ENCODE measurements at places on chromosomes 7 and 10.

- no peak for DNase-seq
Measured at GRCh38 chr7:43669286-43670081, 59.8 kb downstream of the COA1 start.

DNA sequence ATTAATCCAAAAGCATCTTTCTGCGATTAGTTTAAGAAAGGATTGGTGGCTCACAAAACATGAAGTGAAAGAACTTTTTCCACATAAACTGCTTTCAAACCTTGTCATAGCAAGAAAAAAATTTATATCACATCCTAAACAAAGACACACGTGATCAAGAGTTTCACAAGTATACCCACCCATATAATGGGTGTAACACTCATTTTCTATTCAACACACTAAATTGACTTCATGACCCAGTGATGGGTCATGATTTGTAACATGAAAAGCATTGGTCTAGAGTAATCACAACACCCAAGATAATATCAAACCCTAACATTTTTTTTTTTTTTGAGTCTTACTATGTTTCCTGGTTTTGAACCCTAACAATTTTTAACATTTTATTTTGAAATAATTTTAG, 17.6 kb downstream of the PMPCB start:
- no peak for DNase-seq

DNA sequence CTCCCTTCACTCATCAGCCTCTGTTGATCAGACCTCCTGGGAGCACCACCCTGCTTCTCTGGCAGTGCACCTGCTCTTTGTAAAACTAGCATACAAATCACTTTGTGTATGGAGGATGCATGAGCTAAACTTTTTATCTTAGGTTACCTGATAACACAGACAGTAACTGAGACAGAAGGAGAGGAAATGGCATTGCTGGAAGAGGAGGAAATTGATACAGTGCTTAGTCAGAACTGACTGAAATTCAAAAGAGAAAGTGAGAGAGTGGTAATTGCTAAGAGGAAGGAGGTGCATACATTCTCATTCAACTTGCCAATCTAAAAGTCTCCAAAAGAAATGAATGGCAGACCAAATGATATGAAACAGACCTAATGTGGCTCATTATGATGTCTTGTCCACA, 1120.7 kb downstream of the GATA3 start:
- DNase-seq = no peak

DNA sequence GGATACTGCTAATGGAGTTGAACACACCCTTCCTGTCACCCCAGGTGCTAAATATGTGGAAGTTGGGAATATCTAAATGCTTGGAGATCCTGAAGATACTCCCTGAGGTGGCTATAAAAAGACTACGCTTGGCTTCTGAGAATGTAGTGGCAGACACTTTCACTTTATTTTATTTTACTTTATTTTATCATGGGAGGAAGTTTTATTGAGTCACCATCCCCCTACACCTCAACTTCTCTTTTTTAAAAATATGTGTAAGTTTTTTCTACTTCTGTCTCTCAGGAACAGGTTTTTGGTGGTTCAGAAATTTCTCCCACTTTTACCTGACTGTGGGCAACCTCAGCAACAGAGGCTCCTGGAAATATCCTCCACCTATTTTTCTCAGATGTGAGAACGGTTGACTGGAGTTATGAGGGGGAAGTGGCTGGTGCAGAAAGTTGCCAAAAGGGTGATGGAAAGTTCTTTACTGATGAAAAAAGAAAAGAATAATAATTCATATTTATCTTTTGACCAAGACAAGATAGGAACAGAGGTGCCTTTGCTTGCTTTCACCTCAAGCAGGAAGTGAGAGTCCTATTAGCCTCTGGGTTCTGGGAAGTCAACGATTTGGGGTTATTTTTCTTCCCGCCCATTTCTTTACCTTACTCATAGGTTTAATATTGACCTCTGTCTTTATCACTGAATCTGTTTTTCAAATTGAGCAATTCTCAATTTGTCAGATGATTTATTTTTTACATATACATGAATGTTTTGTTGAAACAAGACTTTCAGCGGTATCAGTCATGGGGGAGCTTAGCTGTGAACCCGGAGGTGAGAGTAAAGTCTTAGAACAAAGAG, 103.6 kb downstream of the AHR start:
- no peak for DNase-seq

- no peak for DNase-seq
Measured at GRCh38 chr7:114158275-114158674, 239.5 kb upstream of the PPP1R3A start.

DNA sequence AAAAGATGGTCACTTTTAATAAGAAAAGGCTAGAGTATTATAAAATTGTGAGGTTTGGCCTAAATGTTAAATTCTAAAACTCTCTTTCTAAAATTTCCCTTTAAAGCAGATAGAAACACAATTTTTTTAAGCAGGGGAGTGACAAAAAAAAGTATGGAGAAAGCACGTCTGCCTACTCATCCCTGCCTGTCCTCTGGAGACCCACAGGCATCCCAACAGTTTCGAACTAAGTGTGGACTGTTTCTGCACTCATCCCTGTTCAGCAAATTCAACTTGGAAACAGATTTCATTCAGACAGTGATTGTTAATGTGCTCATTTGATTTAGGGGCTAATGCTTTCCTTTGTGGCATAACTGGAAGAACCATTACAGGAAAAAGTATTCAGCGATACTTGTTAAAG, 192.6 kb upstream of the CXCL12 start:
- DNase-seq = no peak

GRCh38 chr10:77274046-77274795, 363.4 kb downstream of the KCNMA1 start:
- DNase-seq = no peak

DNA sequence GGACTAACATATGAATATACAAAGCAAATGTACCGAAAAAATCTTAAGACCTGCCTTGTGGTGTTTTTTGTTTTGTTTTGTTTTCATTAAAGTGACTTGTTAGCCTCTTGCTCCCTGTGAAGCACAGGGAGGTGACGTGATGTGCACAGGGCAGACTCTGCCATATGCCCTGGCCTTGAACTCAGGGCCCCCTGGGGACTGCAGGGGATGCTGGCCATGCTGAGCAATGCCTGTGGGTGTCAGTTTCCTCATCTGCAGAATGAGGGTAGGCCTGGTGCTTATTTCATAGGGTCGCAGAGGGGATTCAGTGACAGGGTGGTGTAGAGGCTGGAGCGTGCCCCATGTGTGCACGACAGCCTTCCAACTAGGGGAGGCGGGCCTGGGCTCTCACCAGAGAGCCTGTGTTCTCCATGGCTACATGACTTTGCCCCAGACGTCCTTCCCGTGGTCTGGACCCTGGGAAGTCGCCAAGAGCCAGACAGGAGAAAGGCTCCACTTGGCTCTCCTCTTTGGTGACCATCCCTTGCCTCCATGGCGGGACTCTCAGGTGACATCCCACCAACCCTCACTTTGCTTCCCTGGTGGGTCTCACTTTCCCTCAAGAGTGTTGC, 14.5 kb downstream of the EGFR start:
- DNase-seq = no peak

DNA sequence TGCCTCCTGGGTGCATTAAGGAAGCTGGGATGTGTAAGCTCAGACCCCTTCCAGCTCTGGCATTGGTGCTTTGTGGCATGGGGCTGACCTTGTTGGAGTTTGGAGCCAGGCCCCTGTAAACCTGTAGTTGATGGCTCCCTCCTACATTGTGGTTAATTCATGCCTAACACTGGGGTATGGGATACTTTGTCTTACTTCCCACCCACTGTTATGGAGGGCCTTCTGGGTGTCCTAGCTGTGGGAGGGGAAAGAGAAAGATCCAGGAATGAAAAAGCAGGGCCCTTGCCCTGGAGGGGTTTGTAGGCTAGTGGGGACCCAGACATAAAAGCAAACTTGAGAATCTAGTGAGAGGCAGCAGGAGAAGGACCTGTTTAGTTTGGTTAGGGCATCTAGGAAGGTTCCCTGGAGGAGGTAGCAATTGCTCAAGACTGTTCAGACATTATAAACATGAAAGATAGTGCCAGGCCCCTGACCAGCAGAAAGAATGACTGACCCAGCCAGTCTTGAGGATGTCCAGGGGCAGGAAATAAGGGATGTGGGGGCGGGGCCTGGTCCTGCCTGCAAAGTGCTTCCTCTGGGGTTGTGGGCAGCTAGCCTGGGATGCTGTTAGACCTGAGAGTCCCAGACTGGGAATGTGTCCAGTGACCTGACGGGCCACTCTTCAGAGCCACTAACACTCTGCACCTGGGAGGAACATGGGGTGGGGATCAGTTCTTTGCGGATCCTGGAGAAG, 6.6 kb downstream of the ADAMTS14 start:
- no peak for DNase-seq

GRCh38 chr10:5840314-5841307, 27.4 kb upstream of the GDI2 start:
- DNase-seq = no peak

- no peak for DNase-seq
Measured at GRCh38 chr10:44573821-44574220, 188.9 kb upstream of the CXCL12 start.

GRCh38 chr10:133134411-133135115, 25.5 kb upstream of the KNDC1 start:
- no peak for DNase-seq

- no peak for DNase-seq
Measured at GRCh38 chr10:22779331-22780019, 65.1 kb upstream of the PIP4K2A start.

DNA sequence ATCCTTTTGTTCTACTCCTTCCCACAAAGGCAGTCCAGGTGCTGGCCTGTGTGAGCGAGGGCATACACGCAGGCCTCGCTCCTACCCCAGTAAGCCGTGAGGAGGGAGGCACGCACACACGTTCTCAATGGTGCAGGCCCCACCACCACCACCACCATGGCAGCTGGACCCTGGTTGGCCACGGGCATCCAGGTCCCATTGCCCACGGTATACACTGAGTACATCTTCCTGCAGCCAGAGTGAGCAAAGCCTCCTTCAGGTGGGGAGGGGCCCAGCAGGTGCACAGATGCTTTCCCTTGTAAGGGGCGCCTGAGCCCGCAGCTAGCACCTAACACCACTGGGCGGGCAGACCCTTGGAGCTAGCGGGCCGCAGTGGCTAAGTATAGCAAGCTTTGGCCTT, 373.3 kb upstream of the MKI67 start:
- no peak for DNase-seq

DNA sequence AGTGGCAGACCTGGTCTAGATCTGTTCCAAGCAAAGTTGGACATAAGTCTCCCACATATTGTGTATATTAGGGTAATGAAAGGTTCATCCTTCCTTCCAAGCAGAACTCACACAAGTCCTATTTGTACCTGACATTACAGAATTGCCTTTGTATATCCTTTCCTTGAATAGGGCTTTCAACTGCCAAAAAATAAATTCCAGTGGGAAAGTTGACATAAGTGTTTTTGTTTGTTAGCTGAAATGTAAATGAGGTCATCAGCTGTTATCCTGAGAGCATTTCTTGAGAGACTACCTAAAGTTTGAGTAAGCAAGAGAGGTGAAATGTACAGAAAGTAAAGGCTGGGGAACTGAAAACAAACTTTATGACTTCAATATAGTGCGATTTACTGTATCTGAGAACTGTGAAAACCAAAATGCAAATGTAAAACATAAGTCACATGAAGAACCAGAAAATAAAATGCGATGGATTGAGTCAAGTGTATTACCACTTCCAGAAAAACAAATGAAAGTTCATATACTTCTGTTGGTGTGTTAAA, 527.3 kb upstream of the SEMA3D start:
- no peak for DNase-seq

GRCh38 chr7:32116436-32116835, 46.2 kb upstream of the PDE1C start:
- DNase-seq = no peak

GRCh38 chr7:87474533-87475358, 734 bp downstream of the ABCB4 start:
- DNase-seq = no peak

DNA sequence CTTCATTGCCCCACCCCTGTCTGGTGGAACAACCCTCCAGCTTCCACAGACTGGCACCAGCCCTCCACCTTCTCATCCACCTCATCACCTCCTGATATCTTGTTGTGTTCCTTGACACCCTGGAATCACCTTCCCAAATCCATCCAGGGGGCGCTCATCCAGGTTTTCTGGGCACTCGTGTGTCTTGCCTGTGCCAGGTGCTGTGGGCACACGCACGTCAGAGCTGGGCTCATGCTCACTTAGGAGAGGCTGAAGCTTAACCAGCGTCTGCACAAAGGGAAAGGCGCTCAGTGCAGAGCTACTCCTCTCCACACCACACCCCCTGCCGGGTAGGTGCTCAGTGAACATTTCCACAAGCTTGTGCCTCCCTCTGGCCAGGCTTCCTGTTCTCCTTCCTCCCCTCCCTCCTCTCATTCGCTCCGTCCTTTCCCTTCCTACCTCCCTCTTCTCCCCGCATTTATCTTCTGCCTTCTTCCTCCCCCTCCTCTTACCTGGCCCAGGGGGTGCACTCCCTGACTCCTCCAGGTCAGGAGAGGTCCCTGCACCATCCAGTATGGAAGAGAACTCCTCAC, 4.8 kb downstream of the ADCYAP1R1 start:
- DNase-seq = no peak

DNA sequence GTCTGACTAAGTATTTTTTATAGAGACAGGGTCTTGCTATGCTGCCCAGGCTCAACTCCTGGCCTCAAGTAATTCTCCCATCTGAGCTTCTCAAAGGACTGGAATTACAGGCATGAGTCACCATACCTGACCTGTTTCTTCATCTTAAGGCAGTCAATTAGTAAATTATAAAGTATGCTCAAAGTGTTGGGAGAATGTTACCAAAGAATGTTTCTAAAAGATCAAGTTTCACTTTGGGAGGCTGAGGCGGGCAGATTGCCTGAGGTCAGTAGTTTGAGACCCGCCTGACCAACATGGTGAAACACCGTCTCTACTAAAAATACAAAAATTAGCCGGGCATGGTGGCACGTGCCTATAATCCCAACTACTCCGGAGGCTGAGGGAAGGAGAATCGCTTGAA, 117.0 kb downstream of the ALOX5 start:
- no peak for DNase-seq

DNA sequence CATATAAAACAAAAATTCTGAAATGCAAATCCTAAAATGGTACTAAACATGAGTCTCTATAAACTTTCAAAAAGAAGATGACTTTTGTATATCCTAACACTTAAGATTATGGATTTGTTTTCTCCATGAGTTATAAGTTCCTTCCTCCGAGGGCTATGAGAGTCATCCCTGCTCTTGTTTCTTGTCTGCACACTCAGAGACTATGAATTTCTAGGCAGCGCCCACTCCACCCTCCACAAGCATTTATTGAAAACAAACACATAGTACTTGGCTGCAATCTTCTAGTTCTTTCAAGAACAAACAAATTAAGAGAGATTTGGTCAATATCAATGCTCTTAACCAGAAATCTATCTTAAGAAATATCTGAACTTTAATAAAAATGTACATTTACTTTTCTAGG, 211.7 kb downstream of the DKK1 start:
- no peak for DNase-seq

GRCh38 chr7:150572496-150572895, 5.3 kb downstream of the GIMAP4 start:
- DNase-seq = no peak

DNA sequence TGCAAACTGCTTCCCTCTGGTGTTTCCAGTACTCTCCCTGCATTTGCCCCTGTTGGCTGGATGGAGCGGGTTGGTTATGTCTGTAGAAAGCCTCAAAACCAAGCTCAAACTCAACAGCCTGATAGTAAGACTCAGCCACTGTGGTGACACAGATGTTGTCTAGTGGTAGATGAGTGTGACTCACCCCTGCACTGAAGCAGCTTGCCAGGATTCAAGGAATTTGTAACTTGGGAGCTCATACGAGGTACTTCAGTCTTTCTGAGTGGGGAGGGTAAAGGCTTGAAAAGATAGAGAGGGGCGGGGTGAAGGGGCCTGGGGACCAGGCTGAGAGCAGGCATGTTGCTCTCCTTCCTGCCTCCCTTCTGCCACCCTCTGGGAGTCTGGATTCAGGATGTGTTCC, 22.9 kb upstream of the AQP1 start:
- DNase-seq = no peak
